ENCODE measurements at places on chromosomes 13 and 19. TPM values are rescaled to one million over a fixed set of nuclear protein-coding genes. Genes with fewer than 3 reads are reported as not detected.

GRCh38 chr13:27920677-27921420 is 1.0 kb downstream of the PDX1 start:
- H3K27ac ChIP-seq, result no peak overlapping the region
- H3K27me3 ChIP-seq, result peaks cover 42% of the 10 kb centered on the region
- DNase-seq, result no peak

DNA sequence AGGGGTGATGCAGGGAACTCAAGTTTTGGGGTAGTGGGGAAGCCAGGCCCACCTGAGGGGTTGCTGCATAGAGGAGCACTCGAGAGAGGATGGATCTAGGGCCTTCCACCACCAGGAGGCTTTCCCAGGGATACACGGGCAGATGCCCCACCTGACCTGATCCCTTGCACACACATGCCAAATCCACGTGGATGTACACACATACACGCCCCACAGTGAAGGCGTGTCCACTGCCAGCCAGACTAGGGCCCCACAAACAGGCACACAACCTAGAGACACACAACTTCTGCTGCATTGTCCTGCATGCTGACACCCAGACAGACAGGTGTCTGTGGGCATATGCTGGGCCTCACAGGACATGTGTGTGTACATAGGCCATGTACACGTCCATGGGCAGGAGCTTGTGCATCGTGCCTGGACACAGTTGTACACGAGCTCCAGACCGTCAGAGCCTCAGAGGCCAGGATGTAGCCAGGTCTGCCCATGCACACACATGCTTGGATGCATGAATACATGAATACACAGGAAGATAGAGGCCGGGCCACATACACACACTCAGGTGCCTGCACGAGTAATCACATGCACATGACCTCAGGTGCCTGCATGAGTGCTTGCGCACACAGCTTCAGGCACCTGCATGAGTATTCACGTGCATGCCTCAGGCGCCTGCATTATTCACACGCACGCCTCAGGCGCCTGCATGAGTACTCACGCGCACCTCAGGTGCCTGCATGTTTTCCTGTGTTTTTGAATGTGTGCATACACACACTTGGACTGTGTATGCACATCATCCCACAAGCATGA is 8.9 kb downstream of the CCDC97 start:
- no peaks in the 10 kb centered on the region for H3K27me3 ChIP-seq
- H3K4me3 ChIP-seq, result no peak overlapping the region
- no peak overlapping the region for H3K27ac ChIP-seq
- H3K36me3 ChIP-seq, result peaks cover 66% of the 10 kb centered on the region
- peaks cover 4% of the 10 kb centered on the region for H3K4me1 ChIP-seq
- peak; percentile 41 for DNase-seq

GNG8 gene
- total RNA-seq, result not detected

DNA sequence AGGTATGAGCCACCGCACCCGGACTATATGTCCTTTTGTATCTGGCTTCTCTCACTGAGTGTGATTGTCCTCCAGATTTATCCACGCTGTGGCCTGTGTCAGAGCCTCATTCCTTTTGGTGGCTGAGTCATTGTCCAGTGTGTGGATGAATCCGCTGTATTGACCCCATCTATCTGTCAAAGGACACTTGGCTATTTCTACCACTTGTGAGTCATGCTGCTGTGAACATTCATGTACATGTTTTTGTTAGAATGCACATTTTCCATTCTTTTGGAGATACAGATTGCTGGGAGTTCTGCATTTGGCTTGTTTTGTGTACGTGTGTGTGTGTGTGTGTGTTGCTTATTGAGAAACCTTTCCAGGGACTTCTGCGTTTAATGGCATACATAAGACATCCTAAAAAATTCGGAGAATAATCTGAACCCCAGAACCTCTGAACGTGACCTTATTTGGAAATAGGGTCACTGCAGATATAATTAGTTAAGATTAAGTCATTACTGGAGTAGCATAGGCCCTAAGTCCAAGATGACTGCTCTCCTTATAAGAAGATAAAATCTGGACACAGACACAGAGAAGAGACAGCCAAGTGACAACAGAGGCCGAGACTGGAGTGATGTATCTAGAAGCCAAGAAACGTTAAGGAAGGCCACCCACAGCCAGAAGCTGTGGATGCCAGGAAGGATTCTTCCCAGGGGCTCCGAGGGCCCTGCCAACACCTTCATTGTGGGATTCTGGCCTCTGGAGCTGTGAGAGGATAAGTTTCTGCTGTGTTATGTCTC is 4.9 kb upstream of the GIPC3 start:
- no peak for DNase-seq
- no peaks in the 10 kb centered on the region for H3K36me3 ChIP-seq
- H3K4me3 ChIP-seq, result no peak overlapping the region
- no peaks in the 10 kb centered on the region for H3K27me3 ChIP-seq

- H3K4me3 ChIP-seq, result no peak overlapping the region
- no peak overlapping the region for H3K27ac ChIP-seq
- H3K27me3 ChIP-seq, result no peaks in the 10 kb centered on the region
- no peaks in the 10 kb centered on the region for H3K36me3 ChIP-seq
Observed at GRCh38 chr19:32063601-32064000, 281.8 kb upstream of the ZNF507 start.

GRCh38 chr19:36973844-36974195 is 57.7 kb downstream of the ZNF568 start:
- DNase-seq, result no peak
- peak overlapping the region; percentile 80 for H3K4me3 ChIP-seq
- peaks cover 10% of the 10 kb centered on the region for H3K36me3 ChIP-seq
- peak overlapping the region; percentile 68 for H3K27ac ChIP-seq
- peaks cover 16% of the 10 kb centered on the region for H3K4me1 ChIP-seq

- no peak overlapping the region for H3K27ac ChIP-seq
- no peaks in the 10 kb centered on the region for H3K27me3 ChIP-seq
- no peaks in the 10 kb centered on the region for H3K36me3 ChIP-seq
- no peak overlapping the region for H3K4me3 ChIP-seq
Observed at GRCh38 chr19:54376610-54377285, 12.0 kb upstream of the LAIR1 start.

DNA sequence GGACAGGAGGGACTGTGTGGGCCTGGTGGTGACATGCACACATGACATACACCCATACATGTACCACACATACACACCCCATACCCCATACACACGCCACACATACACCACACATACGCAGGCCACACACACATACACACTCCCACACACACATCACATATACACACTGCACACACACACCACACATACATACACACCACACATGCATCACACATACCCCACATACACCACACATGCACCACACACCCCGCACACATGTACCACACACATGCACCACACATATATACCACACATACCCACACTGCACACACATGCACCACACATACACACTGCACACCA is 76.5 kb upstream of the KCTD15 start:
- DNase-seq, result no peak
- no peaks in the 10 kb centered on the region for H3K27me3 ChIP-seq
- H3K4me3 ChIP-seq, result no peak overlapping the region
- no peak overlapping the region for H3K27ac ChIP-seq

CTXN1 gene
- total RNA-seq, result not detected

- H3K27me3 ChIP-seq, result no peaks in the 10 kb centered on the region
- DNase-seq, result no peak
- peaks cover 3% of the 10 kb centered on the region for H3K4me1 ChIP-seq
- H3K27ac ChIP-seq, result no peak overlapping the region
- no peaks in the 10 kb centered on the region for H3K36me3 ChIP-seq
- no peak overlapping the region for H3K4me3 ChIP-seq
Observed at GRCh38 chr19:8021374-8021773, 15.9 kb upstream of the ELAVL1 start.

ADAMTS10 gene
- 67.2 TPM for total RNA-seq

GRCh38 chr19:4592445-4592844 is 33.0 kb upstream of the SEMA6B start:
- H3K27ac ChIP-seq, result no peak overlapping the region
- peaks cover 2% of the 10 kb centered on the region for H3K4me1 ChIP-seq
- H3K27me3 ChIP-seq, result peaks cover 5% of the 10 kb centered on the region

GRCh38 chr19:57280165-57280961 is at the start of gene ZNF460:
TSS of gene ZNF460 (plus strand) at chr19:57280485. CDS start at chr19:57280807, 322 bp downstream.
- H3K36me3 ChIP-seq, result peaks cover 12% of the 10 kb centered on the region
- peak; percentile 96 for DNase-seq
- no peaks in the 10 kb centered on the region for H3K27me3 ChIP-seq
- H3K4me3 ChIP-seq, result peak within 1 kb of the TSS; percentile 100
- peaks cover 38% of the 10 kb centered on the region for H3K4me1 ChIP-seq

SSC5D gene
- total RNA-seq, result 0.20 TPM

- H3K4me3 ChIP-seq, result no peak overlapping the region
- H3K36me3 ChIP-seq, result peaks cover 23% of the 10 kb centered on the region
- no peaks in the 10 kb centered on the region for H3K27me3 ChIP-seq
- H3K27ac ChIP-seq, result no peak overlapping the region
- peaks cover 2% of the 10 kb centered on the region for H3K4me1 ChIP-seq
- DNase-seq, result no peak
Observed at GRCh38 chr13:110652231-110652730, 36.9 kb downstream of the NAXD start.

LILRB4 gene
- 3.2 TPM for total RNA-seq

ZNF780B gene
- 63.3 TPM for total RNA-seq

- H3K27me3 ChIP-seq, result no peaks in the 10 kb centered on the region
- DNase-seq, result no peak
- peak within 1 kb of the TSS; percentile 10 for H3K27ac ChIP-seq
- H3K4me3 ChIP-seq, result peak within 1 kb of the TSS; percentile 51
- peaks cover 21% of the 10 kb centered on the region for H3K4me1 ChIP-seq
Observed at GRCh38 chr19:48836089-48837017, at the start of gene HSD17B14. TSS of gene HSD17B14 (minus strand) at chr19:48836491. CDS start at chr19:48836411, 80 bp downstream.

GRCh38 chr13:110216398-110217041 is 90.4 kb downstream of the COL4A1 start:
- no peaks in the 10 kb centered on the region for H3K36me3 ChIP-seq
- H3K27ac ChIP-seq, result no peak overlapping the region
- no peaks in the 10 kb centered on the region for H3K27me3 ChIP-seq
- no peak for DNase-seq

MADCAM1 gene
- total RNA-seq, result 1.5 TPM

TRAPPC2B gene
- 12.1 TPM for total RNA-seq

GRCh38 chr13:112072534-112073244 is 5.7 kb downstream of the SOX1 start:
- no peaks in the 10 kb centered on the region for H3K36me3 ChIP-seq
- H3K4me1 ChIP-seq, result no peaks in the 10 kb centered on the region
- no peak for DNase-seq
- no peak overlapping the region for H3K4me3 ChIP-seq
- peaks cover 30% of the 10 kb centered on the region for H3K27me3 ChIP-seq

PRSS57 gene
- total RNA-seq, result not detected

DNA sequence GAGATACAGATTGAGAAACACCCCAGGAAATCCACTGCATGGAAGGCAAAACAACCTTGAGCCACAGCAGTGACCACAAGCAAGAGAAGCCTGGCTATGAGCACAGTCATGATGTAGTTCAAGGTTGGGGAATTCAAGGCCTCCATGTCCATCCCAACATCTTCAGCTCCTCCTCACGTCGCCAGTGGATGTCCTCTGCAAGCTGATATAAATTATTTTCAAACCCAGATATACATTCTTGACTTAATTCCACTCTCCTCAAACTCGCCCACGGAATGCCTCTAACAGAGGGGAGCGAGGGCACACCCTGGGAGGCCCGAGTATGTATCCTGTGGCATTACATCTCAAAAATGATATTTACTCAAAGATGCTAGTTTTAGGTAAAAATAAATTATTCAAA is 105.5 kb downstream of the SHISA2 start:
- no peaks in the 10 kb centered on the region for H3K36me3 ChIP-seq
- no peak overlapping the region for H3K4me3 ChIP-seq
- no peak overlapping the region for H3K27ac ChIP-seq
- no peak for DNase-seq
- H3K27me3 ChIP-seq, result no peaks in the 10 kb centered on the region
- H3K4me1 ChIP-seq, result no peaks in the 10 kb centered on the region

DNA sequence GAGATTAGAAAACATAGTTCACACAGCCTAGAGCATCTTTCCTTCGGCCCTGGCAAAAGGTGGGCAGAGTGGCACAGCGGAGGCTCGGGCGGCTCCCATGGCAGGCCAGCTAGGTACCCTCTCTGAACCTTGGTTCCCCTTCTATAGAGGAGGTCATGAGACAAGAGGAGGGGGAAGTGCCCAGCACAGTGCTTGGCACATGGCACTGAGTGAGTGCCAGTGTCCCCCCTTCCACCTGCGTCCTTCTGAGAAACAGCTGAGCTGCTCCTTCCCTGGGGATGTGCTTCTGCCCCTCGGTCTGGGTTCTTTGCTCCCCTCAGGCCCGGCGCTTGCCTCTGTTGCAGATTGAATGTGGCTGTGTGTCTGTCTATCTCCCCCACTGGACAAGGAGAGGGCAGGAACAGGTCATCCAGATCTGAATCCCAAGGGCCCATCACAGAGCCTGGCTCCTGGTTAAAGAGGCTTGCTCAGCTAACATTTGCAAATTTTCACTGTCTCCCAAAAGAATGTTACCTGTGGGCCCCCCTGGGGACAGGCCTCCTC is 165.6 kb downstream of the USP12 start:
- no peaks in the 10 kb centered on the region for H3K27me3 ChIP-seq
- H3K4me1 ChIP-seq, result no peaks in the 10 kb centered on the region
- H3K36me3 ChIP-seq, result no peaks in the 10 kb centered on the region
- DNase-seq, result no peak

GRCh38 chr13:91564396-91564795 is 166.0 kb downstream of the GPC5 start:
- no peaks in the 10 kb centered on the region for H3K4me1 ChIP-seq
- no peak overlapping the region for H3K4me3 ChIP-seq
- DNase-seq, result no peak

Measured in CD4-positive, alpha-beta memory T cell (primary cell).